ENCODE measurements at places on chromosomes 5 and 9. TPM values are rescaled to one million over a fixed set of nuclear protein-coding genes. Genes with fewer than 3 reads are reported as not detected.

- no peak for DNase-seq
Observed at GRCh38 chr5:72920690-72921502, 34.9 kb upstream of the FCHO2 start.

- DNase-seq, result no peak
Observed at GRCh38 chr5:144794922-144795321, 624.2 kb downstream of the KCTD16 start.

DNA sequence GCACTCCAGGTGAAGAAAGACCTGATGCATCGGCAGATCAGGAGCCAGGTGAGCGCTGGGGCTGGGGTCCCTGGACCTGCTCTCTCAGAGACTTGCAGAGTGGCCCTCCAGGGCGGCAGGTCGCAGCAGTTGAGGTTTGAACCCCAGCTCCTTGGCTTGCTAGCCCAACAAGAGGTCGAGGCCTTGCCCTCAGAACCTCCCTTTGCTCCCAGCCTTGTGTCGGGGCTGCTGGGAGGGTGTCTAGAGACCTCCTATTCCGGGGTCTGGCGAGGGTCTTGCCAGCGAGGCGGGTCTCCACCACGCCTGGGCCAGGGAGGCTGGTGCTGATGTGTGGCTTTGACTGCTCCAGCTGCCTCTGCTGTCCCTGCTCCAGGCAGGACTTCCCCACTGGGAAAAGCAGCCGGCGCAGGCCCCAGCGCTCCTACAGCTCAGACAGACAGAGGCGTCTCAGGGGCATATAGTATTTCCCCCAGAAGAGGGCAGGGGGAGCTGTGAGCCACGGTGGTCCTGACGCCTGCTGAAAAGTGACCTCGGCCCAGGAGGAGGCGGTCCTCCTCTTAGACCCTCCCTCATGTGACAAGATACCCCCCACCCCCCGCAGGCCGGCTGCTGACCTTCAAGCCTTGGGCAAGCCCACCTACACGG, 38.3 kb downstream of the LRSAM1 start:
- no peak for DNase-seq

DNA sequence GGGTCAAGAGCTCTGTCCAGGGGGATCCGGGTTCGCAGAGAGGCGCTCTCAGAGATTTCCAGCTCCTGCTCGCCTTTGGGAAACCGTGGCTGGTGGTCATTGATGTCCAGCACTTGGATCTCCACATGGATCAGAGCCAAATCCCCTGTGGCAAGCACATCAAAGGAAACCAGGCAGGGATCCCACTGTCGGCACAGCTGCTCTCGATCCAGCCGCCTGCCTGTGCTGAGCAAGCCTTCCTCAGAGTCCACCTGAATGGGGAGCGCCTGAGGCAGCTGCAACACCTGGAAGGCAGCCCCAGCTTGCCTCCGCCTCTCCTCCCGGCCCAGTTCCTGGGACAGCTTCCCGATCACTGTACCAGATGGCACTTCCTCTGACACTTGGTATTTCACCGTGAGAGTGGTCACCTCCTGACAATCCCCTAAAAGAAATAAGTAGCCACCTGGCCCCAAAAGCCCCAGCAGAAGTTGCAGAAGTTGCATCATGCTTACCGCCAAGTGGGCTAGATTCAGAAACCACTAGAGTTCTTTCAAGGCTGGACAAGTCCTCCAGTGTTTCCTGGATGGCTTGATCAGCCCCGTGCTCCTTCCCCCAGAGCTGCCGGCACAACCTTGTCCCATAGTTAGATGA, 520 bp downstream of the PCDH12 start:
- DNase-seq, result no peak

The ZNF879 gene
- 3.5 TPM for total RNA-seq
